ENCODE measurements at places on chromosomes 1 and 21.

- no peak for DNase-seq
These were observed 65.6 kb upstream of the RPL11 start for GRCh38 chr1:23625929-23626535.

DNA sequence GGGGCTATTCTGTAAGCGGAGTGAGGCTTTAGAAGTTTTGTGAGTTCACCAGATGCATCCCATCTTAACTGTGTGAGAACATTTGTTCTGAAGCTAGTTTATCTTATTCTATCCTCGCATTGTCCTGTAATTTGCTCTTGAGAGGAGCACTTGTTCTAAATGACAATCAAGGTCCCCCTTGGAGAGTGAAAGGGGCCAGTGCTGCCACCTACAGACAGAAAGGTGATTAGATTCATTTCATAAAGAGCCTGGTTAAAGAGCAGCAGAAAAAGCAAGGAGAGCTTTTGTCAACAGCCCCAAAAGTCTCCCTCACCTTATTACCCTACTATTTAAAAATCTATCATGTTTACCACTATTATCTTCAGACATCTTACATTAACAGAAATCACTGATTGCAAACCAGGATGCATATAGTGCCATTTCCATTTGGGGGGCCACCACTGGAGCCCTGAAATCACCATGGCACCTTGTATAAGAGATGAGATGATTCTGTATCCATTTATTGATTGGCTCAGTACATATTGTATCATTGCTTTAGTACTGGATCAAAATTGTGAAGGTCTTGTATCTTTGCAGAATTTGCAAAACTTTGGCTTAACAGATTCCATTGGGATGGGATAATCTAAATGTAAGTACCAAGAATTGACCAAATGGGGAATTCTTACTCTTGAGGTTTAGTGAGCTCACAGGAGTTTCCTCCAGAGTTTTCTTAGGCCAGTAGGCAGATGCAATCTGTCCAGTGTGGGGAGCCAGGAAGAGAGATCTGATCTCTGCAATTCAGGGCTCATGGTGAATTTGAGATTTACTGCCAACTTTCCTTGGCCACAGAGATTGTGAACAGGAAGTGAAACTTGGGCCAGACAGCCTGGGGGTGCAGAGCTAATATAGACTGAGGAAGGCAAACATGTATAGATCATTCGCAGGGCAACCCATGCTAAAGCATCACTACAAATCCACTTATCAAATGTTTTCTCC lies 64.3 kb upstream of the TRABD2B start:
- peak; percentile 49 for DNase-seq

- DNase-seq = no peak
These were observed 6.6 kb downstream of the ANGPTL1 start for GRCh38 chr1:178864326-178864725.

GRCh38 chr1:15836772-15837669 lies 10.5 kb upstream of the SPEN start:
- DNase-seq = no peak

- DNase-seq = no peak
These were observed 30.1 kb upstream of the ENO1 start for GRCh38 chr1:8908388-8909151.

DNA sequence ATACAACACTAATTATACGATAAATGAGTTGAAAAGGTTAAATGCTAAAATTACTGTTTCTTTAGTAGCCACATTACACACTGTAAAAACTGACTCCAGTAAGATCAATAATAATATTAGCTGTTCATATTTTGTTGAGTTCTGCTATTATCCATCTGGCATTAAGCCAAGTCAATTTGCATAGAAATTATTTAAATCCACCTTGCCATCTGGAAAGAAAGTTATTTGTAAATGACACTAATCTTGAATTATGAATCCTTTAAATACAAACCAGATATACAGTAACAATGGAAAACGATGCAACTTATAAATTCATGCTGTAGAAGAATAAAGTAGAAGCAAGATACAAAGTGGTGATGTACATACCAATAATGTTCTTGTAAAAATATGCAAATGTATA lies 81.4 kb upstream of the BCL10 start:
- peak; percentile 45 for DNase-seq

- DNase-seq = no peak
These were observed 10.2 kb upstream of the HNRNPR start for GRCh38 chr1:23354245-23354644.

DNA sequence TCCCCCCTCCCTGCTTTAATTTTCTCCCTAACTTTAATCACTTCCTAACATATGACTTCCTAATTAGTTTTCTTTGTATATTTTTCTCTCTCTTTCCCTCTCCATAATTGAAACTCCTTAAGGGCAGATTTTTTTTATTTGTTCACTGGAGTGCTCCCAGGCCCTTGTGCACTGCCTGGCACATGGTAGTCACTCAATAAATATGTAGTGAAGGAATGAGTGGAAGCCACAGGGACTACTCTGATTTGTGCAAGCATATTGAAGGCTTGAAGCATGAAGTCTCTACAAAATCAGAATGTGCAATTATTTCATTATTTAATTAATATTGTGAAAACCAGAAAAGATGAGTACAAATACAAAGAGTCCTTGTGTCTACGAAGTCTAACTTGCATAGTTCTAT lies 41.5 kb downstream of the SNX7 start:
- DNase-seq = no peak

- DNase-seq = no peak
These were observed 30.5 kb downstream of the CACNA1E start for GRCh38 chr1:181513786-181514297.

Measured in NCI-H446 (cell line).